CD4-positive, alpha-beta T cell treated with Interleukin-15 for 1 hour (primary cell): ENCODE measurements at places on chromosomes 5 and 9.

DNA sequence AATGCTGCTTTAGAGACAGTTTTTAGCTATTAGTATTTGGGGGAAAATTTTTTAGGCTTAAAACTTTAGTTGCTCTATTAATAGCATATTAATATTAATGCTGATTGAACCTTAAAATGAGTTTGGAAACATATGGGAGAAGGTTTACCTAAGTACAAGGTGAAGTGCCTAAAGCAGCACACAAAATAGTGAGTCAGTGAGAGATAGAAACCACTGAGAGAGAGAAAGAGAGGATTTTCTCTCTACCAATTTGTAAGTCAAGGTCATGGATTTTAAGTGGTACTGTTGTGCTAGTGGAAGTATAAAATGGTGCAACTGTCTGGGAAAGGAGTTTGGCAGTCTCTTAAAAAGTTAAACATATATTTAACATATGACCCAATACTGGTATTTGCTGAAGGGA, 64.9 kb downstream of the MARCHF3 start:
- no peak for DNase-seq

- no peak for DNase-seq
Measured at GRCh38 chr5:76808141-76808691, 10.6 kb upstream of the F2RL1 start.

- no peak for DNase-seq
Measured at GRCh38 chr5:137122075-137122474, 377.1 kb downstream of the SPOCK1 start.

DNA sequence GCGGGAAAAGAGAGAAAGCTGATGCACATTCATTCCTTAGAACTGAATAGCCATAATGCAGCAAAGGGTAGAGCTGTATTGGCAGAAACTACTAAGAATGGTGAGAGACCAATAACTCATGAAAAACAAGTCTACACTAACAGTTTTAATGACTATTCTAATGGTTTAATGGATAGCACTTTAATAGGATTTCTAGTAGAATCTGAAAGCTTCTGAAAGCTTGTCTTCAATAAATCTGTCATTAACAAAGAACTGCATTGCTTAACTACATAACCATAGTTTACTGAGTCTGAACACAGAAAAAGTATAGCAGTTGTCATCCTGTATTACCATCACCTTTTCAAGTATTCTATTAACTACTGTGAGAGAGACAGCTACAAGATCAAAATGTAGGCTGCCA, 617.8 kb upstream of the DMAC1 start:
- DNase-seq, result no peak

- no peak for DNase-seq
Measured at GRCh38 chr5:95872346-95873268, 50.1 kb upstream of the GLRX start.

DNA sequence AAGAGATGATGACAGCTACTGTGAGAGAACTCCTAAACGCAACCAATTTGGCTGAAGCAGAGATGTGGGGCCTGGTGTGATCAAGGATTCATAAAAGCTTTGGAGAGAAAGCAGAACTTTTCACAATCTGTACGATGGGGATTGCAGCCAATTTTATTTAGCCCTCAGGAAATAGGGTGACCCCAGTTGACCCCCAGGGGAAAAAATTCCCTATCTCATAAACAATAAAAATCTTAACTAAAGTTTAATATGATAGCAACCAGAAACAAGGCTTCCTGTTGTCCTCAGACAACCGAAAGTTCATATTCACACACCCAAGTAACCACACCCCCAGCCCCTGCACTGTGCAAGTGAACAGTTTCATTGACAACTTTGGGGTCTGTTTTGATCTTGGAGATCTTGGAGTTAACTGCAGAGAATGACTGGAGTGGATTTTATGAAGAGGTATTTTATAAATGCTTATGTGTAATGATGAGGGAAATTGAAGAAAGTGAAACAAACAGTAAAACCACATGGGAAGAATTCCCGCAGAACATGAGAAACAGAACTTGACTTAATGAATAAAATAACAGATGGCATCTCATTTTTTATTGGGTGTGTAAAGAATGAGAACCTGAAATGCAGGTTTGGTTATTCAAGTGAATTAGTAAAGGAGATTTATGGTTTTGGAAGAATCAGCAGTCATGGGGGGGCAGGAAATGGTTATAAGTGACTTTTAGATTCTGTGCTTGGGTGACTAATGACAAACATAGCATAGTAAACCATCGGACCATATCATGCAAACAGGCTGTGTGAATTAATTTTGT, 94.5 kb downstream of the PDE4D start:
- DNase-seq, result no peak

- no peak for DNase-seq
Measured at GRCh38 chr5:179858241-179858585, 404 bp downstream of the MRNIP start.

DNA sequence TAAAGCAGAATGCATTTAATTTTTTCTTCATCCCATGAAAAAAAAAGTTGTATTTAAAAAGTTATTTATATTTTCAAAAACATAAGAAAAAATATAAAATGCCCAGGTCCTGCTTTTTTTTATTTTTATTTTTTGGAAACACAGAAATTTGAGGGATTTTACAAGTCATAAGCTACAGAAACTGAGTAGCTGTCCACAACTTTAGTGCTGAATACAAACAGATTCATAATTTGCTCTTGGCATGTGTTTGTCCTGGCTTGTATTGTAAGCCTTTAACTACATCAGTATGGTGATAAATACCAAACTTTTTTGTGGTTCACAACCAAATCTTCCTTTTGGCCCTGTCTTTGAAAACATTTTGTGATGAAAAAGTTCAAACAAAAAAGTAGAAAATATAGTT, 7.5 kb upstream of the PLCXD3 start:
- no peak for DNase-seq

- no peak for DNase-seq
Measured at GRCh38 chr9:125989090-125989501, 241.9 kb downstream of the PBX3 start.

DNA sequence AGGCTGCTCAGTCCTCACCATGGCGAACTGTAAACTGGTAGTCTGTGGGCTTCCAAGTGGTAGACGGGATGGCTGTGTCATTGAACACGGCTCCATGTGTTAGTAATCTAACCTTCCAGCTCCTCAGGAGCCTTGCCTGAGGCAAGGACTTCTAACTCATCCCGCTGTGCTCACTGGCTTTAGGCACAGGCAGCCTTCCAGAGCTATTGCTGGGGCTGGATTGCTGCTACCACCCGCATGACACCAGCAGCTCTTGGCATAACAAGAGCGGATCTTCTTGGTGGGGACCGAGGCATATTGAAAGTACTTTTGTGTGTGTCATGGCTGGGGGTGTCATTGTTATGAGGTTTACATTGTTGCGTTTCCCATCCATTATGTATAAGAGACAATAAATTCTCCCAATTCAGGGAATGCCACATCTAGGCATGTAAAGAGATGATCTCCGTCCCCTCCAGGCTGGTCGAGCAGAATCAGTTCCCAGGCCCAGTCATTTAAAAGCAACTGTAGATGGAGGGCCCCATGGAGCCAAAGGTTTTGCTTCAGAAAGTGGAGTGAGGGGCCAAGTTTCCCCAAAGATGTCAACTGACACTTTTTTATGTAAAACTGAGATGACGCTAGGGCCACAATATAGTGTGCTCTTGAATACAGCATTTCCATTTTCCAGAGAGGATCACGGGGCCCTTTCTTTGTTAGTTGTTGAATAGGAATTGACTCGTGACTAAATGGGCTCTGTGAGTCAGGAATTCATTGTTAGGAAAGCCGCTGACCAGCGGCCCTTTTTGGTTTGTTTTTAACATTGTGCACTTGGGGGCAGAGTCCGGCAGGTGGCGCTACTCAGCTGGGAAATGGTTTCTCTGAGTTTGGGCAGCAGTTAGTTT, 759.5 kb downstream of the TAF11L14 start:
- no peak for DNase-seq

DNA sequence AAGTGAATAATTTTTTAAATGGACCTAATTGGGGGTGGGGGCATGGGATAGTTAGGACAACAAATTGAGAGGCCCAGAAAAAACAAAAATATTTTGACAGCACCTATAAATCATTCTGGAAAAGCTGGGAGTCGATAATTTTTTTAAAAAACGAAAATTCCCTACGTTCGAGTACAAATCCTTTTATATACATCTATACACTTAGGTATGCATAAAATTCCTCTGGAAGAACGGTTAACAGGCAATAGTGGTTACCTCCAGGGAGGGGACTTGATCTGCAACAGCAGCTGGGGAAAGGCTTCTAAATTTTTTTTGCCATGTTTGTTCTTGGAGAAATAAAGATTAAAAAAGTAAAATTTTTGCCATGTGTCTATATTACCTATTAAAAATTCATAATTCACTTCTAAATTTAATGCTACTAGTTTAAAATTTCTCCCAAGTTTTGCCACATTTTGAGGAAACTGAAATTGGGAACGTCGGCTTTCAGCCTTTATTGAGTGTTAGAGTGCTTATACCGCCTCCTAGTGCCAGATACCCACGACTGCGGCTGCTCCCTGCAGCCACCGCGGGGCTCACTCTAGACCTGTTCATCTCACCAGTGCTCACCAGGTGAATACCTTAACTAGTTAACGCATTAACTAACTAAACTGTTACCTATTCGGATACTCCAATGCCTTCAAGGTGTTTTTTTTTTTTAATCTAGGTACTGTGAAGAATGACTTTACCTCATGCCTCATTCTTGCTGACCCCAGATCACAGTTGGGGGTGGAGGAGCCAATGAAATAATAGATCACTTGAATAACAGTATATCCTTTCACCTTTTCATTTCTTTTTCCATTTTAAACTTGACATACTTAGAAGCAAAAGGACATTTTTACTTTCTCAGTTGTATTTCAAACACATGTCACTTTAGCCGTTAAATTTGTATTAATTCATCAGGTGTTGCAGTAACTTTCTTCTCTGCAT, 1.8 kb upstream of the BHMT start:
- peak; percentile 20 for DNase-seq

DNA sequence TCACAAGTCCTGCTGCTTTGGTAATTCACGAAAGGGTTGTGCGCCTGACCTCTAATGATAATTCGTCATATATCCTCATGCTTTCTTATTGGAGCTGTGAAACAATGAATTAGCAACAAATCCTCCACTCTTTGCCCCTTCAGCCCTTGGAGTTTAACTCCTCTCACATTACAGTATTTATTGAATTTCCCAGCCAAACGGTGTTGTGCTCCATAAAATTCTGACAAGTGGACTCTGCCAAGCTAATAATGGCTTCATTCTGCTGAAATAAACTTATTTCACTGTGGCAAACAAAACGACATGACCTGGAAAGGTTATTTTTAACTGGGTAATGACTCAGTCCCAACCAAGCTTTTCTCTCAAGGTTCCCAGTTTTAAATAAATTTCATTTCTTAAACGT, 984.4 kb upstream of the DMAC1 start:
- no peak for DNase-seq

DNA sequence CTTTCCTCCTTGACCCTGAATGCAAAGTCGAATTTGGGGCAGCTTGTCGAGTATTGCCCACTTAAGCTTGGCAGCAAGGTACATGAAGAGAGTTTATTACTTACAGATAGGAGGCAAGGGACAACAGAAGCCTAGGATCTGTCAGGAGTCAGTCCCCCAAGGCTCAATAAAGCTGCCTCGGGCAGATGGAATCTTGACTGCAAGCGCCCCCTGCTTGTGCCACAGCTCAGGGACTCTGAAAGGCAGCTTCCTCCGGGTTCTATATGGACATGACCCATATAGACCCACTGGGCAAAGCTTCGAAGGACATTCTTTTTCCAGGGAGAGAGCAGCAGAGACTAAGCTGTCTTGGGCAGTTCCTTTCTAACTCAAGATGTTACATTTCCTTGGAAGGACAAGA, 971.5 kb downstream of the EFNA5 start:
- DNase-seq, result no peak

GRCh38 chr9:120281665-120282064, 298.3 kb downstream of the CDK5RAP2 start:
- DNase-seq, result no peak

DNA sequence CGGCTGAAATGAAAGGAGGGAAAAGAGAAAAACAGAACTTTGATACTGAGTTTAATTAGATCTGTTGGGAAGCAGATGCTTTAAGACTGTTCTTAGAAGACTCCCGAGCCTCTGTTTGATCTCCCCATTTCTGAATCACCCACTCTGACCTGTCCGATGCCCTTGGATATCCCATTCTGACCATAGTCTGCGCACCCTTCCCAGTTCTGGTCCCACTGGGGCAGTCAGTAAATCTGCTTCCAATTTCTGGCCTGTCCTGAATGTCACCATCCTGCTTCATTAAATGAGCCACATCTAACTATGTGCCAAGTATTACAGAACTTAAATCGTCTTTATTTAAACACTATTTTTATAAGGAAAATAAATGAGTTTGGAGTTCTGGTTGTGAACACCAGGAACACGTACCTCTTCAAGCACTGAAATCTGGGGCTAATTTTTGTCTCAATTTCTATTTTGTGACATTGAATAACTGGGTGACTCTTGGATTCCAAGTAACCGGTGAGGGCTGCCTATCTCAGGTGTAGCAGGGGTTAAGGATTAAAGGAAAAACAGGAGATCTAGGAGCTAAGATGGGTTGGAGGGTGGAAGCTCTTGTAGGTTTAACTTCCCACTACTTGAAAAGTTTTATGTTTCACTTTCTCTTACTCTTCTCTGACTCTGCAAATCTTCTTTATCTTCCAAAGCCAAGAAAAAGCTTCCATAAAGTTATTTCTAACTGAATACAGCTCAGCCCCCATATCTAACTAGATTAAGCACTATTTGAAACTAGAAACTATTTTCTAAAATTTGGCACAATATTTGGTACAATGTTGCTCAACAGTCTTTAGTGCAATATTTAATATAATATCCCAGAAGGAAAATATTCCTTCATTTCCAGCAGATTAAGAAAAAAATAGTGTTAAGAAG, 40.1 kb downstream of the ALDH1A1 start:
- no peak for DNase-seq

- no peak for DNase-seq
Measured at GRCh38 chr5:955886-956761, 52.5 kb upstream of the NKD2 start.
